CD4-positive, alpha-beta T cell treated with Interferon gamma for 1 hour (primary cell): ENCODE measurements at places on chromosomes 1 and 21.

DNA sequence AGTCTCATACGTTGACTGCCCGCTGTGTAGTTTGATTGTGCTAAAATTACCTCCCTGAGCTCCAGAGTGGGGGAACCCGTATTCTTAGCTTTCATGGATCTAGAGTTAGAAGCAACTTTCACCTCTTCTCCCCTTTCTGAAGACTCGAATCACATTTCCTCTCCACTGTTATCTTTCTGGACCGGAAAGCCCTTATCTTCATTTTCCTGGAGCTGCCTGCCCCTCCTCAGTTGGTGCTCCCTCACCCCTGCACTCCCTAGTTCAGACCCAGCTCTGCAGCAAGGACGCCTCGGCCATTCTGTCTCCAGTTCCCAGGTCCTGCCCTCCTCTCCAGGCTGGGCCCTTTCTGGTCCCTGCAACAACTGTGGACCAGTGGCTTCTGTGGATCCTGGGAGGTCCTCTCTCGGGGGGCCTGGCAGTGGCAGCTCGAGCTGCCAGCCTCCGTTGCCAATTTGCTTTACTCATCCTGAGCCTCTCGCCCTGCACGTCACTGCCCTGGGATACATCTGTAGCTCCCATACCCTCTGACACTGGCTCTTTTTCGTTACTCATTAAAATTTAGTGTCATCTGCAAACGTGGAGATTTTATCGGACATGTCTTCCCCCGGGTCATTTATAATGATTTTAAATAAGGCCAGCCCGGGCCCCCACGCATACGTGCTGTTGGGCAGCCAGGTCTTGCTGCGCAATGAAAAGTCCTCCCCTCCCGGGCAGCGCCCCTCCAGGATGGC lies 141.5 kb upstream of the VAMP3 start:
- DNase-seq: no peak

GRCh38 chr1:150777544-150777943 lies 12.0 kb upstream of the CTSS start:
- DNase-seq: no peak

- DNase-seq: no peak
Observed at GRCh38 chr1:201850053-201850397, 21.1 kb downstream of the IPO9 start.

DNA sequence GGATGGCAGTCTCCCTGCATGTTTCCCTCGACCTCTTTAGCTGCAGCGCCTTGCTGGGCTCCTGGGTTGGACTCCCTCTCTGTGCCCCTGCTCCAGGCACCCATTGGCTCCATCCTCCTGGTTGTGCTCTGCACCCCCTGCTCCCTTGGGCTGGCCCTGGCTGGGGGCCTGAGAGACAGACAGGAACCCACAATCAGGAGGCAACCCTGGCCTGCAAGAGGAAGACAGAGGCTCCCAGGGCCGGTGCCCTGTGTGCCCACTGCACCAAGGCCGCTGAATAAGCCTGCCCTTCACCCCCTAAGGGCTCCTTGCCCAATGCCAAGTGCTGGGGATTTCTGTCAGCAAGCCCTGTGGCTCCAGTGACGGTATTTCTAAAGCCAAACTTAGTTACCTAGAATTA lies 31.5 kb upstream of the LHX4 start:
- DNase-seq: no peak

GRCh38 chr1:61266738-61267137 lies 184.4 kb downstream of the NFIA start:
- DNase-seq: no peak

GRCh38 chr1:232968965-232969364 lies 18.6 kb downstream of the NTPCR start:
- no peak for DNase-seq

GRCh38 chr1:183228347-183229220 lies 42.5 kb downstream of the LAMC2 start:
- no peak for DNase-seq

GRCh38 chr1:187744665-187745064 lies 915.9 kb downstream of the PLA2G4A start:
- no peak for DNase-seq

DNA sequence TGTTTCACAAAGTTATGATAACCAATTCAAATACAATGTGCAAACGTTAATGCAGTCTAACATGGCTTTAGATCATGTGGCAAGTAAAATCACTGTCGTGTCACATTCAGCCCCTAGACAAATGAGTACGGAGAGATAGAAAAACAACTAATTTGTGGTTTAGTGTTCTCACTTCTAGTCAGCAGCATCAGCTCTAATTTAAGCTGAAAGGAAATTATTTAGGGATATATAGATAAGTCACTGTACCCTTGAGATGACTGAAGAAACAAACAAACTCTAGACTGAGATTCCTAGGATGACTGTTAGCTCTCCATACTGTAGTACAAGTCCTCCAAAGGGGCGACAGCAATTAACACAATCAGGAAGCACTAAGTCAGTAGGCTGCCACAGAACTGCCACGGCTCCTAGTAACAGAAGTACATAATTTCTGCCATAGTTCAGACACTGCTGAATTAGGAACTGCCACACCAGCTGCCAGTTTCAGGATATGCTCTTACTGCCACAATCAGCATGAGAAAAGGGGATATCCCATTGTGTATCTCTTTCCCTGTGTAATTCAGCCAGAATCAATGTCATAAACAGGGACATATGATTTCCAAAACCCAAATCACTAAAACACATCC lies 150.4 kb upstream of the NEGR1 start:
- no peak for DNase-seq

GRCh38 chr21:15192243-15192642 lies 127.4 kb upstream of the NRIP1 start:
- DNase-seq: no peak

GRCh38 chr1:221418346-221418745 lies 323.5 kb downstream of the DUSP10 start:
- DNase-seq: no peak

DNA sequence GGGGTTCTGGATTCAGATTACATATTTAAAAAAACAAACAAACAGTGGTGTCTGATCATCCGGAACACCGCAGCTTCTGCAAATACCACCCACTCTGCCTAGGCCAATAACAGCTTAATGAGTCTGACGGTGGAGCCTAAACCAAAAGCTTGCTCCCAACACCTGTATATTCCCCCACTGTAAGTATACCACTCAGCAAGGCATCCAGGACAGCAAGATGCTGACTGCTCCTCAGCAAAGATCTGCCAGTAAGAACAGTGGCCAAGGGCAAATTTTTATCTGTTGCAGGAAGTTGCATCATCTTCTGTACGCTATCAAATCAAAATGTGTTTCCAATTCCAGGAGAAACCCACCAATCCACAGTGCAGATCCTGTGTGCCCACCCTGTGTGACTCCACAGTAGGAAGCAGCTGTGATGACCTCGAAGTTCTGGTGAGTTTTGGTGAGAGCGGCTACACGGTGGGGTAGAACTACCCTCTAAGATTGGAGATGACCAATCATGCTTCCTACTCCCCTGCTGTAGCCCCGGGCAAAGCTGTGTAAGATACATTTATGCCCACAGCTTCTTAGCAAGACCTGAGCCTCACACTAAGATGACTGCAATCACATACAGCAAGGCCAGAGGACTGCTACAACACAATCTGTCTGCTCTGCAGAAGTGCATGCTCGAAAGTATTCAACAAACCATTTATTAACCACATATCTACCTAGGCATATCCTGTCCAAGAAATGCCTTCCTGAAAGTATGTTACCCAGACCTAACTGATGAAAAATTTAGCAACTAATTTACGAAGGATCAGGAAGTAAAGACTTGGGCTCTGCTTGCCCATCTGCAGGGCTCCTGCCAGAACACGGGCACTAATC lies 30.5 kb downstream of the SIPA1L2 start:
- DNase-seq: no peak

- DNase-seq: no peak
Observed at GRCh38 chr1:66570196-66570595, 36.2 kb downstream of the SGIP1 start.

GRCh38 chr1:168529518-168529917 lies 14.3 kb downstream of the XCL2 start:
- DNase-seq: no peak

DNA sequence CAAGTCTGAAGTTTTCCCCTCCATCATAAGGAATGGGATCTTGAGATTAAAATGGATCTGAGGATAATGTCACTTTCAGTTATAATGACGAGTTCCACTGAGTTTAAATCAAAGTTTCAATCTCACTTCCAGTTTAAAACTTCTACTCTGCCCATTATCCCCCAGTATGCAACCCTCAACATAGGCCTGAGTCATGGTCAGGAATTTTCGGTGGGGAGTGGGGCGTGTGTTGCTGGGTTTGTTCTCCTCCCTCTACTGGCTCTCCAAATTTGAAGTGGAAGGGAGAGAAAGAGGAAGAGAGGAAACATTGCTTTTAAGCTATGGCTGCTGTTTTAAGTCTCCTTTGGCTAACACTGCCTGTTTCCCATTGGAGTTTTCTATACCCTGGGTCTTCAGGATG lies 152.9 kb downstream of the TM2D1 start:
- DNase-seq: no peak

DNA sequence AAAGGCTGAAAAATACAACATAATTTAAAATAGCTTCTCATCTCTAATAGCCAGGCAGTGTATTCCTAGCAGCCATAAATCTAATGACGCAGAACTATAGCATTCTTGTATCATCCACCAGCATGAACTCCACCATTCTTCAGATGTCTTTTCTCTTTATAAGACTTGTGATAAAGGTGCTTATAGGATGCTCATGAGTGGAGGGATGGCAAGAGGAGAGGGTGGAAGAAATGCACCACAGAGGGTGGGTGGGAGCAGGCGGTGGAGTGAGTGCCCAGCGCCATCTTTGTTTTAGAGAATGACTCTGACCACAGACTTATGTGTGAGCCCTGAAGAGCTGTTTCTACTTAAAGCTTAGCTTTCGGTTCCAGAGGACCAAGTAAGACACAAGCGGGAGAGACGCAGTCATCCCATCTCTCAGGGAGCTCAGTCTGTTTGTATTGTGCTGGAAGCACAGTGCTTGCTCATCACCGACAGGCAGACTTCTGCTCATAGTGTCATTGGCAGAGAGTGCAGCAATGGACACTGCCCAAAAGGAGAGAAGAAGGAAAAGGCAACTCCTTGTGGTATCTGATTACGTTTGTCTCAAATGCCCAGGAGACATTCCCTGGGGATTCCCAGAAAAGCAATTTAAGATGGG lies 65.6 kb downstream of the KCNJ15 start:
- no peak for DNase-seq

DNA sequence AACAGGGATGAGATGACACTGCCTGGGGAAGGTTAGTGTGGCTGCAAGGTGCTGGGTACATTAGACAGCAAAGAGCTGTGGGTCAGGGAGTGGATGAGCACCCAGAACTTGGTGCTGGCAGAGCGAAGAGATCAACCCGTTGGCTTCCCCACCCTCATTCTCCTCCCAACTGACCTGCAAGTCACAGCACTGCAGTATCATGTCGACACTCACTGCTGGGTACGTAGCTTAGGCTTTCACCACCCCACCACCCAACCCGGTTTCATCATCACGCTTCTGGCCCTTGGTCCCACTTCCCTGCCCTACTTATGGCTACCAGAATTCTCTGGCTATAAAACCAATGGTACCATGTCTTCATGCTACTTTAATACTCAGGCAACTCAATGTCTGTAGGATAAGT lies 73.6 kb upstream of the LYST start:
- DNase-seq: peak; percentile 61

DNA sequence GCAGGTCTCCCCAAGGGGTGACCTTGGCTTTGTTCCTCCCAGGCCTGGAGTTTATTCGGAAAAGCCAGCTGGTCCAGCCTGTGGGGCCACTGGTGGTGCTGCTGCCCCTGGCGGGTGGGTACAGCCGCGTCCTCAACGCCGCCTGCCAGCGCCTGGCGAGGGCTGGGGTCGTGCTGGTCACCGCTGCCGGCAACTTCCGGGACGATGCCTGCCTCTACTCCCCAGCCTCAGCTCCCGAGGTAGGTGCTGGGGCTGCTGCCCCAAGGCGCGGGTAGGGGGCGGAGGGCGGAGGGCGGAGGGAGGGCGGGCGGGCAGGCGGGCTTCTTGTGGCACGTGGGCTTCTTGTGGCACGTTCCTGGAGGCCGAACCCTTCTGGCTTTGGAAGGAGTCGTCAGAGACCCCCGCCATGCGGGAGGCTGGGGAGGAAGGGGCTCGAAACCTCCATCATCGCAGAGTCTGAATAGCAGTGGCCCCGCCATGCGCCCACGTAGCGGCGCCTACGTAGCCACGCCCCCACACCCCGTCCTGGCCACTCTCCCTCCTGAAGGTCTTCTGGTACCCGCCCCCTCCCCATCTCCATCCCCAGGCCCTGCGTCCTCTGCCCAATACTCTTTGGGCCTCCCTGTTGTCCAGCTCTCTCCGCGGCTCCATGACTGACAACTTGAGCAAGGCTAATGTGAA lies 16.7 kb downstream of the PCSK9 start:
- no peak for DNase-seq

DNA sequence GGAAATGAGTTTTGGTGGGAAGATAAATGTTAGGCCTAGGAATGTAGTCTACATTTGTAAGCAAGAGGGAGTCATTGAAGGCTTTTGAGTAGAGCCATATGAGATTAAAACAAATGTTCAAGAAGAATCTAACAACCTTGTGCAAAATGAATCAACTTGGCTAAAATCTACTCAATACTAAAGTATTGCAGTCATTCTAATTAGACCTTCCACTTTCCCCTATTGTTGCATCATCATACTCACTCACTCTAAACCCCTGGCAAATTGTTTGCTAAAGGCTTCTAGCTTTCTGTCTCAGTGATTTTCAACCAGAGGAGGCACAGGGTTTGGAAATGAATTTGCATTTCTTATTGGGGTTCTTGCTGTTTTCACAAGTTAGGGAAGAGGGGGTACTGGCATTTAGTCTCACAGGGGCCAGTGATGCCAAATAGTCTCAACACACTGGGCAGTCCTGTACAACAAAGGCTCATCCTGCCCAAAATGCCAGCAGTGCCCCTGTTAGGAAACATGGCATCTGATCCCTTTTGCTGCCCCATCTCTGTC lies 85.3 kb downstream of the SEC16B start:
- no peak for DNase-seq

- no peak for DNase-seq
Observed at GRCh38 chr1:108880850-108881249, 4.1 kb downstream of the GPSM2 start.

DNA sequence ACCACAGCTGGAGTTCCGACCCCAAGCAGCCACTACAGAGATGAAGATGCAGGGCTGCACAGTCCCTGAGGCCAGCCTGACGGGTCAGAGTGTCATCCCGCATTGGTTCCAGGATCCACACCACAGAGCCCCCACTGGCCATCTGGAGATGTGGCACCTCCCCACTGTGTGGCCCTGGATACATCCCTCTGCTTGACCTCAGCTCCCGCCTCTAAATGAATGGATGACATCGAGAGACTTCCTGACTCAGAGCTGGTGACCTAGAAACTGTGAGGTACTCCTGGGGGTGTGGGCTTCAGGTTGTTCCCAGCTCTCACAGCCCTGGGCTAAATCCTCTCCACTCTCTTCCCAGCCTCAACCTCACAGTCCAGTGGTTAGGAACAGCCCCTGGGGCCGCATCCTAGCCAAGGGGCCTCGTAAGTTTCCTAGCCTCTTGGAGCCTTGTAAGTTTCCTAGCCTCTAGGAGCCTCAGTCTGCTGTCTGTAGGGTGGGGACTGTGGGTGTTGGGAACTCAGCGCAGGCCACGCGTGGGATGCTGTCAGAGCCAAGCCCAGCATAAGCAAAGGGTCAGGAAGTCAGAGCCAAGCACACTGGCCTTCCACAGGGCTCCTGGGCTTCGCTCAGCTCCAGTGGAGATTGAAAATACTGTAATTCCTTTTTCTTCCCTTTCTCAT lies 87.5 kb upstream of the RUNX3 start:
- no peak for DNase-seq
